ENCODE measurements at places on chromosomes 13 and 19.

- no peak for DNase-seq
These were observed 13.4 kb downstream of the THOP1 start for GRCh38 chr19:2798733-2799132.

- no peak for DNase-seq
These were observed 7.5 kb upstream of the DMWD start for GRCh38 chr19:45800070-45800553.

DNA sequence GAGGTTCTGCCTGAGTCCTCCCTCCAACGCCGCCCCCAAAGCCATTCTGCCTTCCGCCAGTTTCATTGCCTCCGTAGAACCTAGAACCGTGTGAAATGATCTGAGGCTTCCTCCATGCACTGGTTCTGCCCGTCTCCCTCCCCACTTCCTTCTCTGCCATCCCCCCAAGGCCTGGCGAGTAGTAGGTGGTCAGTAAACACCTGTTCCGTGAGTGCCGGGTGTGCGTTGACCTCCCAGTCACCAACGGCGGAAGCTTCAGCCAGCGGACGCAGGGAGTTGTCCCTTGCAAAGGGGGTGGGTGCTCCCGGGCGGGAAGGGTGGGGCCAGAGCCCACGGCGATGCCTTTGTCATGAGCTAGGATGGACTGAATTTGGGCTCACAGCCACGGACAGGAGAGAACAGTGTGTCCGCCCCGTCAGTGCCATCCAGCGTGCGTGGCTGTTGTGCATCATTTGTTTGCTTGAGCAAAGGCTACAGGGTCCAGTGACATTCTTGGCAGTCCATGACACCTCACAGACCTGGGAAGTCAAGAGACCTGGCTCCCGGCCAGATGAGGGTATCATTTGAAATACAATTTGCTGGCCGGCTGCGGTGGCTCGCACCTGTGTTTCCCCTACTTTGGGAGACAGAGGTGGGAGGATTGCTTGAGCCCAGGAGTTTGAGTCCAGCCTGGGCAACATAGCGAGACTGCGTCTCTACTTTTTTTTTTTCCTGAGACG, 43.1 kb downstream of the NFIC start:
- DNase-seq, result no peak

- no peak for DNase-seq
These were observed 155.8 kb downstream of the TEX29 start for GRCh38 chr13:111476197-111476596.

DNA sequence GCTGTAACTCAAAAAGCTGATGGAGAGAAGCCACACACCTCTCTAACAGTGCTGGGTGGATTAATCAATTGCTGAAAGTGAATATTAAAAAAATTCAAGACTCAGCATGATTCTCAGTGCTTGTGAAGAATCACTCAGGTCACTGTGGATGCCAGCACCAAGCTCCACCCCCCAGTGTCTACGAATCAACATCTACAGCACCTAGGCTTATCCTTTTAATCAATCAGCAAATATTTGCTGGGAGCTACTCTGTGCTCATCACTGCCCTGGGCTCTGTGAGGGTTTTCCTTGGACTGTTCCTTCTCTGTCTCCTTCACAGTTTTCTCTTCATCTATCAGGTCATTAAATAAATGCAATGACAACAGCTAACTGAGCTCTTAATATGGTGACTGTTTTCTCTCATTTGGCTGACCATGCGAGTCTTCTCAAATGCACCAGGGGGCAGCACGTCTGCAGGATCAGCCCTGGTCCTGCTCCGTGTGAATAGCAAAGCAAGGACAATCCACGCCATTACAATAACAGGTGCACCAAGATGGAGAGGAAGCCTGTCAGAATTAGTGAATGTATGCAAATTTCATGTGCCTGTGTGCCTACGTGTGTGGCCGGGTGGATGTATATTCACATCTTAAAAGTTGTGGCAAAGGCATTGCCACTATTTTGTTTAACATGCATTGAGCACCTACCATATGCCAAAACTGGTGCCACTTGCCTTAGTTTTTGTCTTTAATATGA, 14.6 kb upstream of the C13orf42 start:
- DNase-seq, result peak; percentile 10

DNA sequence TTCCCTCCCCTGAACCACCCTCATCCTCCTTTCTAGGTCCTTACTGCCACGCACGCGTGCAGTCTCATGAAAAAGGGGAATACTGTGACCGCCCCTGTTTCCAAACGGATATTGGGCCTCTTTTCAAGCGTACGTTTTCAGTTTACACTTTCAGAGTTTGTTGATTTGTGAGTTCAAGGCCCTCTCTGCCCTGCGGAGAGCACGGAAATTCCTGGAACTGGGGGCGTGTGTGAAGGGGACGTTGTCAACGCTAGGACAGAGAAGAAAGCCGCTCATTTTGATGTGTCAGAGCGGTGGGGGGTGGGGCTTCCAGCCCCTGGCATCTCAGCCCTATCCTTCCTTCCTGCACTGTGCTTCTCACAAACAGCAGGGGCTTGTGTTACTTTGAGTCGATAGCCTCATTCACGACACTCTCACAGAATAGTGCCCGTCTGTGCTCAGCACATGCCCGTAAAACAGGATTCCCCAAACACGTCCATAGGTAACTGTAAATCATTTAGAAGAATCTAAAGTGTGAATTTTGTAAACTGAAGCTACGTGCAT, 137.6 kb upstream of the PEG3 start:
- DNase-seq, result no peak

DNA sequence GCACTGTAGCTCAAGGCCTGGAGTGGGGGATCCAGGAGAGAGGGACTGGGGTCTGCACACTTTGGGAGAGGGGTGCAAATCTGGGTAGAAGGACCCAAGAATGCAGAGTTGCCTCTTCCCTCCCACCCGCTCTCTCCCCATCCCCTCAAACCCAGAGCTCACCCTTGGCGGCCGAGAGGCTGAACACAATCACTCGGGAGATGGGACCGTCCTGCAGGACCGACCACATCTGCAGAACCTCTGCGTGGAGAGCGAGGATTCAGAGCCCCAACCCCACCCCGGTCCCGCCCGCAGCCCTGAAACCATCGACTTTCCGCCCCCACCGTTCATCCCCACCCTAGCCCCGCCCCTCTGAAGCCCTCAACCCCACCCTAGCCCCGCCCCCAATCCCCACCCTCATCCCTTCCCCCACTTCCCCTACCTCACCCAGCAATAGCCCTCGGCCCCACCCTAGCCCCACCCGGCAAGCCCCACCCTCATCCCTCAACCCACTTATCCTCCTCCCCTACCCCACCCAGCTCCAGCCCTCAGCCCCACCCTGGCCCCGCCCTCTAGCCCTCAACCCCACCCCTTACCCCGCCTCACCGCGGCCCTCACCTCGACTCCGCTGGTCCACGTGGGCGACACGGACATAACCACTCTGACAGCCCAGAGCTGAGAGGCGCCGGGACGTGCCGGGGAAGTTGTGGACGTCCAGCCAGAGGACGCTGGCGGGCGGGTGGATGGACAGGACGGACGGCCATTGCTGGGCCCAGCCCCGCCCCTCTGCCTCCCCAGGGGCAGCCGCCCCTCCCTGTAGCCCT, 4.1 kb downstream of the KPTN start:
- DNase-seq, result no peak
